ENCODE measurements at places on chromosomes 3 and 15.

GRCh38 chr3:126530171-126531050 lies 6.5 kb downstream of the CHST13 start:
- DNase-seq = no peak

- no peak for DNase-seq
Observed at GRCh38 chr15:71051539-71051938, 63.7 kb upstream of the THSD4 start.

DNA sequence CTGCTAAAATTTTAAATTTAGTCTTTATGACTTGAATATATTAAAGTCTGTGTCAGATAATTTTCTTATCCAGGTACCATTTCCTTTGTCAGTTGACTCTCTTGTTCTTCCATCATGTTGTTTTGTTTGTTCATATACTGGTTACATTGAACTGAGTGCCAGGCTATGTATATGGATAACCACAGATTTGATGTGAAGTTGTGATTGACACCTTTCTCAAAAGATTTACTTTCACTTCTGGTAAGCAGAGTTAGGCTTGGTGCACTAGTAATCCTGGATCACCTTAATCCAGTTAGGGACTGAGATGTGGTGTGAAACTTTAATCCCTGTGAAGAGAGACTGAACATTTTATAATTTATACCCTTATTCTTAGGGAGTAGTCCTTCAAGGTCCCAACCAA lies 99.4 kb downstream of the ADAM10 start:
- no peak for DNase-seq

- DNase-seq = no peak
Observed at GRCh38 chr15:62840526-62841268, 201.8 kb upstream of the TPM1 start.

DNA sequence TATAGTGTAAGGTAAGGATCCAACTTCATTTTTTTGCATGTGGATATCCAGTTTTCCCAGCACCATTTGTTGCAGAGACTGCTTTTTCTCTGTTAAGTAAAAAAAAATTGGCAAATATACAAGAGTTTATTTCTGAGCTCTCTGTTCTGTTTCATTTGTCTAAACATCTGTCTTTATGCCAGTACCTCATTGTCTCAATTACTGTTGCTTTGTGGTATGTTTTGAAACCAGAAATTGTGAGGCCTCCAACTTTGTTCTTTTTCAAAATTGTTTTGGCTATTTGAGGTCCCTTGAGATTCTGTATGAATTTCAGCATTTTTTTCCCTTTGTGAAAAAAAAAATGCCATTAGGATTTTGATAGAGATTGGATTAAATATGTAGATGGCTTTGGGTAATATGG lies 150.5 kb downstream of the MINAR1 start:
- DNase-seq = no peak

DNA sequence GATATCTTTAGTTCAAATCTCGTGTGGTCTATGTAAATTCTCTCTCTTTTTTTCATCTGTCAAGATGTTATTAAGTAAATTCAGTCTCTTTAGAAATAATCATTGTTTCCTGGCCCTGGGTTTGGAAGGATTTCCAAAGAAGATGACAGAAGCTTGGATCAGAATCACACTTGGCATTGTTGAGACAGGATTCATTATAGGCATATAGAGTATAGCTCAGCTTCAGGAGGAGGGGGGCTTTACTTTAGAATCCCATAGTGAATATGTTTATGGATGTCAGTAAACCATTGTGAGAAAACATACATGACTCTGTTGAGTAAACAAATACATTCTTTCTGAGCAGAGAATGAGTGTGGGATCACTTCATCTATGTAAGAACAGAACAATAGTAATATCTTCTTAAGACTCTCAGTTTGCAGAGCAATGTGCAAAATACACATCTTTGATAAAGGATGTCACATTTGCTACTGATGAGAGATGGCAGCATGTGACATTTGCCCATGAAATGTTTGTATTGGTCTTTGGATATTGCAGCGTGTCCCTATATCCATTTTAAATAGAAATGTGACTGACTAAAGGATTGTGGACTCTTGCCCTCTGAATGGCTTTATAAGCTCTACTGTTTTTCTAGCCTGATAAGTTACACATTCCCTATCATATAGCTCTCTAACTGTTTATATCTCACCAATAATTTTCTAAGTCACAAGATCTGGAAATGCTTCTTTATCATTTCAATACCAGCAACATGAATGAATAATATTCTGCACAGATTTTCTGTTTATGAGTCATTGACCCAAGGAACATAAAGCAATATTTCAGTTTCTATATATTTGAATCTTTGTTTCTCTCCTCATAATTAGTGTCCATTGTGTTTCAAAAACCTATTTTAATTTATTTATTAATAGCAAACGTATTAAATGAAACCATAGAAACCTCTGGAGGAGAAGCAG lies 95.6 kb upstream of the THRB start:
- DNase-seq = no peak

DNA sequence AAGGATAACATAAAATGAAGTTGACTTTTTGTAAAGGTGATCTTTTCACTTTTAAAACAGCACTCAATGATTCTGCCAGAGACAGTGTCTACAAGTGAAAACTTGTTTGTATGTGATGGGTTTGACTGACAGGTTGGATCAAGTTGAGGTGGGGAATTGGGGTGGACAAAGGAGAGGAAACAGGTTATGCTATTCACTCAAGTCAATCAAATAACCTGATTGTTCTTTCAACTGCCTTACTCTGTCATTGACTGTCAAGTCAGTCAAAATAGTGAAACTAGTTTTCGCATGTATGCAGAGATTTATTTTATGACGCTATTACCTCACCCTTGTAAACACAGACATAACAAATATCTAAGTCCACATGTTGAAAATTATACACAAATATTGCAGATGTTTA lies 187.7 kb downstream of the ROBO2 start:
- no peak for DNase-seq

DNA sequence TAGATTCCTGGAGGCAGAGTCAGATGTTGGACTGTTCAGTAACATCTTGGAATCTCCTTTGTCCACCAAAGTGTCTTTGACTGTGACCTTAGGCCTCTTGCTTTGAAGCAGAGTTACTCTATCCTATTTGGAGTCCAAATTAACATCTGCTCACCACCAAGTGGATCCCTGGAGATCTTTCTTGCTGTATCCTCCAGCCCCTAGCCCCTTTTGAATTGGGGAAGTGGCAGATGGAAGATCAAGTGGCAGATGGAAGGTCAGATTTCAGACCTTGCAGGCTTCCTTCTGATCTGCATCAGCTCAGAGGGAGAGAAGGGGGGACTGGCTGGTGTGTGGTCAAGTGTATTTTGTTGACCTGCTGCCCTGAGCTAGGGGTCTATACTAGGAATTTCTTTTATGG lies 125.0 kb upstream of the ROPN1 start:
- DNase-seq = no peak

- no peak for DNase-seq
Observed at GRCh38 chr3:117084277-117084676, 374.7 kb downstream of the TUSC7 start.

DNA sequence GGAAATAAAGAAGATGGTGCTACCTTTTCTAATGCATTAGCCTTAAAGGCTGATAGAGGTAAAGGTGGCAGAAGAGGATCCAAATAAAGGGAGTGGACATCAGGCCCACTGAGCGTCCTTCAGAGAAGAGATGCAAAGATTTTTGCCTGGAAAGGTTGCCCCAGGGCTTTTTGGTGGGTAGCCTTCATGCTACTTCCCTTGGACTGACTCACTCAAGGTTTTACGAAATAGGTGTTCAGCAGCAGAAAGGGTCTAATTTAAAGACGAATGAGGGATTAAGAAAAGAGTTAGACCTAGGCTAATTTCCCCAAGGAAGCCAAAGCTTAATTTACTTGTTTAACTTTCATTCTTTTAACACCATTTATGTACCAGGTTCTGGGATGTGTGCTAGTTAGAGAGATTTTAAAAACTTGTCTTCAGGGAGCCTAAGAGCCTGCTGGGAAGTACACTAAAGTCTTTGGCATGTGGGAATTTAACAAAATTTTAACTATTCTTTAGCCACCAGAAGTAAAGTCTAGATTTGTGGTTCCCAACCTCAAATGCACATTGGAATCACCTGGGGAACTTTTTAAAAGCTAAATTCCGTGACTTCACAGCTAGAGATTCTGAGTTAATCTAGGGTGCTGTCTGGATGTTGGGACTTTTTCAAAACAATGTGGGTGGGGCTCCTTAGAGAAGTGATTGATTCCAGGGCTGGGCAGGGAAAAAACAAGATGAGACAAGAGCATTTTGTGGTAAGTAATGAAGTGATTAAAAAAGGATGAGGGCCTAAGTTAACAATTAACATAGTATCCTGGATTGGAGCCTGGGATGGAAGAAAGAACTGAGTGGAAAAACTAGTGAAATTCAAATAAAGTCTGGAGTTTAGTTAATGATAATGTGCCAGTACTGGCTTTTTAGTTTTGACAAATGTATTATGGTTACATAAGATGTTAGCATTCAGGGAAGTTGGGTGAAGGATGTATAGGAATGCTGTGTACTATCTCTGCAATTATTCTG lies 3.4 kb downstream of the IL20RB start:
- no peak for DNase-seq

DNA sequence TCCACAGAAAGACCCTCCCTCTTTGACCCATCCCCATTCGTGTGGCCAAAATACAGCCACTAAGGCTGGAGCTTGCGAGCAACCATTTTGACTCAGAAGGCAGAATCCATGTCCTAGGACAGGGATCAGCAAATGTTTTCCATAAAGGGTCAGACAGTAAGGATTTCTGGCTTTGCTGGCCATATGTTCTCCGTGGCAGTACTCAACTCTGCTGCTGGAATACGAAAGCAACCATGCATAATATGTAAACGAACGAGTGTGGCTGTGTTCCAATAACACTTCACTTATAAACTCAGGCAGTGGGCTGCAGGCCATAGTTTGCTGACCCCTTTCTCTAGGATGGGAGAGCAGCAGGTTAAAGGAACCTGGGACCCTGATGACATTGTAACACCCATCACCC lies 77.6 kb upstream of the WNT5A start:
- DNase-seq = no peak

GRCh38 chr3:52090131-52090932 lies 34.0 kb upstream of the DUSP7 start:
- no peak for DNase-seq

GRCh38 chr15:92385096-92385495 lies 8.6 kb upstream of the ST8SIA2 start:
- no peak for DNase-seq

DNA sequence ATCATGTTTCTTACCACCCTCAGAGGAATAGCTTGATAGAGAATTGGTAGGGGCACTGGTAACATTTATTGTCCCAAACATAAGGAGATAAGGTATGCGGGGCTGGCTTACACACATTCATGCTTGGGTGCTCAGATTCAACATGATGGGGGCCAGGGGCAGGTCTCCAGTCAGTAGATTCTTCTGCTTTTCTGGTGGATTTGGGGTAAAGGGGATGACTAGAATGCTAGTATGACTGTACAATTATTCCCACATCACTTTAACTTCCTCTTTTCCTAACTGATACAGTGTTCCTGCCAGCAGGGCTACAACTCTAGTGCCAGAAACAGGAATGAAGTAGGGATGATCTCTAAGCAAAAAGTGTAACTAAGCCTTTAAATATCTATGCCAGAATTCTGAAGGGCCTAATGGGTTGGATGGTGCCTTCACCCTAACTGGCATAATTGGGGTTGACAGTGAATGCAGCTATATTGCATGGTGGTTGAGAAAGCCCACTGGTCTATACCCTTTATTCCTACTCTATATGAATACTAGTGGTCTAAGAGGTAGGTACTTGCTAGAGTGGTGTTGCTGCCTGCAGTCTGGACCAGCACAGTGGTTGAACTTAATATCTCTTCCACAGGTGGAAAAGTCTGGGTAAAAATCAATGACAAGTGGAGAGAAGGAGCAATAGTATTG lies 117.4 kb downstream of the IL12A start:
- DNase-seq = no peak

DNA sequence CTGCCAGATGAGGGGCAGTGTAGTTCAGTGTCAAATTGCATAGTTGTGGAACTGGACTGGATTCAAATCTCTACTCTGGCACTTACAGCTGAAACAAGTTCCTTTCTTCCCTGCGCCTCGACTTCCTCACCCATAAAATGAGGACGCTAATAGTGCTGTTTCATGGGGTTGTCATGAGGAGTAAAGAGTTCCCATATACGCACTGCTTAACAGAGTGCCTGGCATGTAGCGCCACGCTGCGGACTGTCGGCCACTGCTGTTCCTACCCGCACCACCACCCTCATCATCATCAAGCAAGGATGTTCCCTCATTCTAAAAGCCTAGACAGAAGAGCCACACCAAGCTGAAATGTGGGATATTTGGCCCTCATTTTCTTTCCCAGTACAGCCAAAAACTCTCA lies 91.9 kb downstream of the CHDH start:
- DNase-seq = no peak

DNA sequence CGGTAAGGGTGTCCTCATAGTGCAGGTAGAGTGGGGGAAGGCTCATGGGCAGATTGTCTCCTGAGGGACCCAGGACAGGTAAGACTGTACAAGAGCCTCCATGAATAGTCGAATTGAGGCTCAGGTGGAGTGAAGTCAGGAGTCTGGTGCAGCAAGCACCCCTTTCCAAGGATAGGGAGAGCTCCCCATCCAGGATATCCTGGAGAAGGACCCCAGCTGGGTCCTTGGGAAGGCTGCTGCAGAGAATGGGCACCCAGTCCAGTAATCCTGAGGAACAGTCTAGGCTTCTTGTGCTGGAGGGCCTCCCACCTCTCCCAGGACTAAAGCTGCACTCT lies 592 bp downstream of the DUOXA2 start:
- no peak for DNase-seq

DNA sequence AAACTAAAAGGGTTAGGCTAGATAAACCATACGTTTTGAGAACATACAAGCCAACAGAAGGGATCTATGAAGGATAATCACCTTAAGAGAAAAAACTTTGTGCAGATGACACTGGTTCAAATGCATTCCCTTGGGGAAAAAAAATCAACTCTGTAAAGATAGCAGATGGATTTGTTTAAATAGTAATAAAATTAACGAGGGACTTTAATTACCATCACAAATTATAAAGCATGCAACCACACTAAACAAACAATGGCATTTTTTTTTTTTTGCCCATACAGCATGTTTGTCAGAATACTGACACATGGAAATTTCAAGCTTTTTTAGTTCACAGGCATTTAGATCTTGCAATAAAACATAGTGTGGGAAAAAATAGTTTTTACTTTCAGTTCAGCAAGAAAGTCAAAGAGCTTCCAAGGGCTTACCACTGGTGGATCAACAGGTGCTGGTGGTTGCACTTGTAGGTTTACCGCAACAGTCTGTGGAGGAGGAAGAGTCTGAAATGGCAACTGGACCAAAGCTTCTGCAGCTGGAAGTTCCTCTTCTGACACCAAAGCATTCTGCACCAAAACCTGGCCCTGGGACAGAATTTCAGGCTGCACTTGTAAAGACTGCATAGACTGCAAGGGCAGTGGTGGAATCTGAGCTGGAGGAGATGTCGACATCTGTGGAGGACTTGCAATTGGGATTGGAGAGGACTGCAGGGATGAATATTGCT lies 53.1 kb downstream of the PHC3 start:
- DNase-seq = peak; percentile 55

DNA sequence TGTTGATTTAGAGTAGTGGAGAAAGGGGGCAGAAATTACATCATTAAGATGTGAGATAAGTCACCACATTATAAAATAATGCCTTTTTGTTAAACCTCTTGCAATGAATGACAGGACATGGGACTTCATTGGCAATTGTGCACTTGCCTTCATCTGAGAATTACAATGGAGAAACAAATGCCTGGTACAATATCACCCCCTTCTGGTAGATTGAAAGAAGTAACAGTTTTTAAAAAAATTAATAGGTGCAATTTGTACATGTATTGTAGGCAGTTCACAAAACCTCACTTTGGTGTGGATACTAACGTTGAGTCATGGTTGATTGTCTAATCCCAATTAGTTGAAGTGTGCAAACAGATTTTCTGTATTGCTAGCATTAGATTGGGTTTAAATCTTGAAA lies 4.6 kb upstream of the P2RY14 start:
- DNase-seq = peak; percentile 61

- no peak for DNase-seq
Observed at GRCh38 chr3:122678506-122678905, 2.1 kb upstream of the PARP14 start.

All from NCI-H146 (cell line).